Anterior cingulate cortex (tissue), 58 donors: ENCODE measurements at places on chromosomes 1 and 21.

GRCh38 chr1:47682786-47683350, 245.0 kb downstream of the FOXD2 start:
- DNase-seq = no peak

DNA sequence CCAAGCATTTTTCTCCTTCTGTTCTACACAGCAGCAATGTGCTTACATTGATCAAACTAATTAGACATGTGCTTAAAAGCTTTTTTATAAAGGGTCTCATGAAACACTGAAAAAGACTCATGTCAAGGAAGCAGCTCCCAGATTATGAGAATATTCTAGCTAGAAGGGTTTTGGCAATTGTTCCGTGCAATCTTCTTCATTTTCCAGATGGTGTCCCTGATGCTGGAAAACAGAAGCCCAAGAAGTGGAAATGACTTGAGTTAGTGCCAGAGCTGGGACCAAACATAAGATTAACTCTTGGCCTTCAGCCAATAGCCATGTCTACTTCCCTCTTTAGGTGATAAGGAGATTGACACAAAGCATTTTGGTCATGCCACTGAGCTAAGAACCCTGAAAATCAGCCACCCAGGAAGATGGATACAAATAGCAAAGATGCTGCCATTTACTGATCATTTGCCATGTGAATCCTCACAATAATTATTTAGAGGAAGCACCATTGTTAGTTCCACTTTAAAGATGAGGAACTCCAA, 110.8 kb downstream of the MATN1 start:
- DNase-seq = no peak

GRCh38 chr1:154176337-154176736, 15.6 kb downstream of the TPM3 start:
- DNase-seq = no peak

GRCh38 chr1:172777767-172778166, 118.9 kb downstream of the FASLG start:
- DNase-seq = no peak

DNA sequence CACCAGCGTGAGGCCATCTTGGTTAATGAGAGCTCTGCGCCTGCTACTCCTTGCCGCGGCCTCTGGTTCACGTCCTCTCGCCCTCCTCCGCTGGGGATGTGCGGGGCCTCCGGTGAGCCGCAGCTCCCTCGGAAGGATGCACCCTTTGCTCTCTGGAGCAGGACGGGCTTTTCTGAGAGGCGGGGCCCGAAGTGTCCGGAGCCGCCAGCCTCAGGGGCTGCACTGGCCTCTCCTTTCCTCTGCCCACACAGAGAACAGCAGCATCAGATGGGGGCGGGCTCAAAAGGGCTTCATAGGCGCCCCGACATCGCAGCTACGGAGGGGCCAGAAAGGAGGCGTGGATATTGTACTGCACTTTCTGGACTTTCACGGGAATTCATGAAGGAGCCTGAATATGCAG, 284.7 kb downstream of the CAMTA1 start:
- DNase-seq = no peak

GRCh38 chr1:40924767-40925166, 54.7 kb upstream of the CTPS1 start:
- no peak for DNase-seq

GRCh38 chr1:165890684-165891083, 63.3 kb downstream of the UCK2 start:
- no peak for DNase-seq

GRCh38 chr1:181918880-181919525, 142.5 kb downstream of the ZNF648 start:
- DNase-seq = no peak

- DNase-seq = no peak
Measured at GRCh38 chr1:74654708-74655107, 18.9 kb downstream of the ERICH3 start.

- DNase-seq = no peak
Measured at GRCh38 chr1:170284512-170284911, 138.8 kb downstream of the NTMT2 start.

DNA sequence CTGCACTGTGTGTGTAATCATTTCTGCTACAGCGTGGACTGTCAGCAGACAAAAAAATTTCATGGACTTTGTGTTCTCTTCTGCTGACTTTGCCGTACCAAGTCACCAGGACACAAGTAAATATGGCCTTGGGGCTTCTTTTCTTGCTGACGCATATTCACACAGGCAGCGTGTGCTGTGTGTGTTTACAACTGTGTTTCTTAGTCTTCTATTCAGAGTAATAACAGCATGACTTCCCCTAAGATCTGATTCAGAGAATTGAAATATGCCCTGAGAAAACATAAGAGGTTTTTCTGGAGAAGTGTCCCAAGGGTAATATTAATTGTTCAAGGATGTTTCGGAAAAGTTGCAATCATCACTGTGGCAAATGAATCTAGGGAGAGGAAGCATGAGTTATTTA, 47.1 kb upstream of the DYNLT5 start:
- DNase-seq = no peak

- DNase-seq = no peak
Measured at GRCh38 chr1:47709019-47709871, 271.4 kb downstream of the FOXD2 start.

DNA sequence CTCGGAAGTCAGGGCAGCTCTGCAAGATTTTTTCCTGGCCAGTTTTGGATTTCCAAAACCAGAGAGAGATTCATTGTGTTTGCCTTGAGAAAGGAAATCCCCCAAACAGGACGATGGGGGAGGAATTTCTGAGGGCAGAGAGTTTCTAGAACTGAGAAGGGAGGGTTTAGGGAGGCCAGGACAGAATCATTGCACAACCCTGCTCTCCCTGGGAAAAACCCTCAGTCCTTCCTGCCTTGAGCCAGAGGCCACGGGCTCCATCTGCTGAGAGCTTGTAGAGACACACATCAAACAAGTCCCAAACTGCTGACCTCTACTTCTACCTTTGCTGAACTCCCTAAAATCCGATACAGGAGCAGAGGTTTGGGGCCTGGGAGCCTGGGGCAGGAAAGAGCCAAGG, 99.7 kb downstream of the NMNAT2 start:
- no peak for DNase-seq

- no peak for DNase-seq
Measured at GRCh38 chr1:244200596-244200995, 149.5 kb downstream of the ZBTB18 start.

- no peak for DNase-seq
Measured at GRCh38 chr1:172826096-172826741, 167.3 kb downstream of the FASLG start.

GRCh38 chr1:34549199-34549598, 205.6 kb upstream of the GJB5 start:
- no peak for DNase-seq

GRCh38 chr1:31373897-31374486, 1.1 kb upstream of the FABP3 start:
- no peak for DNase-seq

- no peak for DNase-seq
Measured at GRCh38 chr1:182286761-182287160, 104.8 kb downstream of the GLUL start.

DNA sequence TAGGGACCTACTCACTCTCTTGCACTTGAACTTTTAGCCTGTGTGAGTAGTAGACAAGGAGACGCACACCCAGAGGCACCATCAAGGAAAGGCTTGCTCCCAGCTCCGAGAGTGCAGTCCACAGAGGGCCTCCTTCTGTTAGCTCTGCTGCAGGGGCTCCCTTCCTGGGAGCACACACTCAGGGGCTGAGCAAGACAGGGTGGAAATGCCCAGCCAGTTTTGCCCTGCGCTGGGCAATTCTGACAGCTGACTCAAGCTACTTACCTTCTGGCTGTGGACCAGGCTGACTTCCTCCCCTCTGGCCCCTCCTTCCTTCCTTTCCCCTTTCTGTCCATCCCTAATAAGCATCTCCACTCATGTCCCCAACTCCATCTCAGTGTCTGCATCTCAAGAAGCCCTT, 449.1 kb downstream of the PTPRU start:
- no peak for DNase-seq

- DNase-seq = no peak
Measured at GRCh38 chr1:229238231-229238630, 32.7 kb upstream of the RAB4A start.

DNA sequence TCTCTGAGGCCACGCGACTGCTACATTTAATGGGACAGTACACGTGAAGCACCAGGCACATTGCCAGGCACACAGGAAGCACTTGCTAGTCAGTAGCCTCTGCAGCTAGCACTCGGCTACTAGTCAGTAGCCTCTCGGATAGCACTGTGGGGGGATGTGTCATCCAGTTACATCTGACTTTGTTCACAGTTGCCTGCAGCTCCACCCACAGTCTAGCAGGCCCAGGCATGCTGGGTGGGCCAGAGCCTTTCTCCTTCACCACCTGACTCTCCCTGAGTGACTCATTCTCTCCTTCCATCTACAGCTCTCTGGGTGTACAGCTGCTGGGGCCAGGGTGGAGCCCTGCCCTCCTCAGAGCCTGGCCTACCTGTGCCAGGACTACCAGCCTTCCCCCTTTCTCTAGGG, 51.5 kb downstream of the PTPRF start:
- DNase-seq = peak; percentile 21

DNA sequence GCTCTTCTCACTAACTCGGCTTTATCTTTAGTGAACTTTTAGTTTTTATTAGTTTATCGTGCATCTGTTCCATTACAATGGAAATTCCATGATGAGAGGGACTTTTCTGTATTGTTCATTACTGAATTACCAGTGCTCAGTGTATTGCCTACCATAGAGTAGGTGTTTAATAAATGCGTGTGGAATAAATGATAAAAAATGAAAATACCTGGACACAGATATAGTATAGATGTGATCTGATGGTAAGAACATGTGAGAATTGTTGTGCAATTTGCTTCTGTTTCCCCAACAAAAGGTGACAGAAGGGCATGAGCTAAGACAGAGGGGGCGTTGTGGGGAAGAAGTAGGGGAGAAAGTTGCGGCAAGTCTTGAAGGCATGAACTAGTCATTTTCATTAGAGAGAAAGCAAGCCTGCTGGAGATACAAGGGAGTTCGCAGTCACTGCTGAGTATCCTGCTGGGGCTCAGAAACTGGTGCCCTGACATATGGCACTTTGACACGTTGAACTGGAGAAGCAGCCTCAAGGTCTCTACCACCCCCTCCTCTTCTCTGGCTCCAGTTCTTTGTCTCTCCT, 5.6 kb upstream of the COG2 start:
- DNase-seq = no peak

DNA sequence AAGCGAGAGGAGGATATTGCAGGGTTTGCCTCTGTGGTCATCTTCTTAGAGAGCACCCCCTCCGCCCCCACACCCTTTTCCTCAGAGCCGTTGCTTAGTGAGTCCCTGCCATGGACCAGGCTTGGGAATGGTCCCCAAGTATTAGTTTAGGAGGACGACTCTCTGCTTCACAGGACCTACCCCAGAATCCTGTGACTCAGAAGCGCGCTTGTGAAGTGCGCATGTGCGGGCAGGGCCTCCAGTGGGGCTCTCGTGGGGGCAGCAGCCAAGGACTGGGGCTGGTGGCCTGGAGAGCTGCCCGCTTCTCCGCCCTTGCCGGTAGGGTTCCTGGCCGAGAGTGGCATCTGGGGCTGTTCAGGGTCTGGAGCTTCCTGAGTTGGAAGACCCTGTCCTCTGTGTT, 37.3 kb upstream of the HMGN1 start:
- DNase-seq = peak; percentile 71

- peak; percentile 21 for DNase-seq
Measured at GRCh38 chr1:43978551-43979260, at the start of gene B4GALT2. TSS of gene B4GALT2 (plus strand) at chr1:43979210. CDS start at chr1:43981161, 1,951 bp downstream.

DNA sequence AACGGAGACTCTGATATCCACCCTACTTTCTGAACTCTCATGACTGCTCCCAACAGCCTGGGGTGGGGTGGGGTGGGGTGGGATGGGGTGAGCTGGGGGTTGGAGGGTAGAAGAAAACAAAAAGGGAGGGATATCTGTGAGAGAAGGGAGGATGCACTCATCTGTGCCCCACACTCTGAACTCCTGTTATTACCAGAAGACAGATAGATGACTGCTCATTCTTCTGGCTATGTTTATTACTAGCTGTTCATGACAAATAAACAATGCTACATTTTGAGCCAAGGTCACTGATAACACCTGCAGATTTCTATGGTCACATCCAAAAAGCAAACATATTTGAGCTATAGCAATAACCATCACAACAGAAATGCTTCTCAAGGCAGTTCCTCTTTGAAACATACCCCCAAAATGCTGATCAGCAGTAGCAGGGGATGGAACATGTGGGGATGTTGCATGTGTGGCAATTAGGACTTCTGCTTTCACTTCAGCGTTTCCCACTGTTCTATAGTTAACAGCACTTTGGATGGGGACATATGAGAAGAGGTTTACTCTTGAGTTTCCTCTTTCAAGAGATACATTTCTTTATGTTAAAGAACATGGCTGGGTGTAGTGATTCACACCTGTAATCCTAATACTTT, 43.3 kb downstream of the GPR3 start:
- DNase-seq = no peak

DNA sequence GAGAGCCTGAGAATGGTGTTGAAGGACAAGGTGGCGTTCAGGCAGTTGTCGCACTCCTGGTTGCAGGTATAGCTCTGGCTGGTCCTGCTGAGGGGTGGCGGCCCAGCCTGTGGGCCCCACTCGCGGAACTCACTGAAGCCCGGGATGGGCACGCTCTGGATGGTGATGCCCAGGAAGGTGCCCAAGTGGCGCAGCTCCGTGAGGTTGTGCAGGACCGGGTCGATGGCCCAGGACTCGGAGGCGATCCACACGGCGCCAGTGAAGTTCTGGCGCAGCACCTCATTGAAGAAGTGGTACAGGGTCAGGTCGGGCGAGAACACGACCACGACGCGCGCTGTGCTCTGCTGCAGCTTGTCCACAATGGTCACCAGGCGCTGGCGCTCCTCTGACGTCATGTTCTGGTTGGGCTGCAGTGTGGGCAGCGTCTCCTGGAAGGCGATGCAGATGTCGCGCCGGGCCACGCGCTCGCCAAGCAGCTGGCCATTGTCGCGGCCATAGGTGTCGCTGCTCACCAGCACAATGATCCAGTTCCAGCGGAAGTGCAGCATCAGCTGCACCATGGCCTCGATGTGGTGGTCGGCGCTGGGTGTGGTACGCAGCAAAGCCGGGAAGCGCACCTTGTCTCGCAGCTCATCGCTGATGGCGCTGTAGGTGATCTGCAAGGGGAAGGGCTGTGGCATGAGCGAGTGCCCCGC, 5.0 kb downstream of the TAS1R2 start:
- no peak for DNase-seq

GRCh38 chr1:201149400-201149799, 4.9 kb downstream of the TMEM9 start:
- DNase-seq = no peak

- DNase-seq = no peak
Measured at GRCh38 chr1:201904579-201904978, 15.9 kb downstream of the SHISA4 start.

- no peak for DNase-seq
Measured at GRCh38 chr1:205965036-205965884, 22.0 kb upstream of the SLC26A9 start.

- DNase-seq = no peak
Measured at GRCh38 chr1:228270032-228270431, 62.2 kb downstream of the OBSCN start.
